GDM1 (cell line): ENCODE measurements at places on chromosomes 12 and 14.
A peak's percentile ranks its signal among the peaks of the same experiment; 100 is the strongest.

- no peak for DNase-seq
Observed at GRCh38 chr12:123260081-123260480, 11.6 kb downstream of the CDK2AP1 start.

GRCh38 chr12:8226355-8226754 is 1.1 kb downstream of the FAM90A1 start:
- DNase-seq, result no peak

- no peak for DNase-seq
Observed at GRCh38 chr12:121538699-121539061, 42.1 kb downstream of the KDM2B start.

DNA sequence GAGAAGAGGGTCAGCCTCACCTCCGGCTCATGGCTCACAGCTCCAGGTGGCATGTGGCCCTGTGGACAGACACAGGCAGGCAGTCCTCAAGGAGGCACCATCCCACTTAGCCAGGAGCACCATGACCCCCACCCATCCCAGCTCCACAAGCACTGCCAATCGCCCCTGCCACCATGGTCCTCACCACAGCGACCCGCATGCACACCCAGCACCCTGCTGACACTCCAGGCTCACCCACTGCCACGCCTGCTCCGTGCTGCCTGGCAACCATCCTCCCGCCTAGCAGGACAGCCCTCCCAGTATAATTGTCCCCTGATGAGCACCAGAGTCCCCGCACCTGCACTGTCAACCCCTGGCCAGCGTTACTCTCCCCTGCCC is 50.9 kb downstream of the TRPV4 start:
- no peak for DNase-seq

GRCh38 chr12:51070004-51070403 is 13.4 kb downstream of the CSRNP2 start:
- no peak for DNase-seq

- DNase-seq, result no peak
Observed at GRCh38 chr12:4997939-4998338, 45.7 kb upstream of the KCNA5 start.

DNA sequence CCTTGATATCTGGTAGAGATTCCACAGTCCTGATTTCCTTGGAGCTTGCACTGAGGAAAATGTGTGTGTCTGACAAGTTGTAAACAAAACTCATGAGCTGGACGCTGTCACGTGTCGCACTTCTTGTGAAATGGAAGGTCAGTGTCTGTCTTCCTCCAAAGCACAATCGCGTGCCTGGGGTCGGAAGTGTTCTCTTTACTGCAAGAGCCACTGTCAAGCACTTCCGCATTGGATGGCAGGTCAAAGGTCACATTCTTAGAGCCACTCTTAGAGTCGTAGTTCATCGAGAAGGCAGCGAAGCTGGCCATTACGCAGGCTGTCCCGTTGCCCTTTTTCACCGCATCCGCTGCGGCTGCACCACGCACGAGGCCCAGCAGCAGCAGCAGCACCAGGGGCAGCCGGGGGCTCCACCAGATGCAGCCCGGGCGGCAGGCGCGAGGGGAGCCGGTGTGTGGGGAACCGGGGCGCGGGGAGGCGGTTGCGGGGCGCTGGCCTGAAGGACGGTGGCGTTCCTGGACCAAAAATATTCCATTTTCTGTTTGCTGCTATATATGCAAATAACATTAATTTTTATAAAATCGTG is 45.0 kb downstream of the LRTM2 start:
- no peak for DNase-seq

GRCh38 chr12:45987340-45987727 is 3.0 kb downstream of the SCAF11 start:
- no peak for DNase-seq

DNA sequence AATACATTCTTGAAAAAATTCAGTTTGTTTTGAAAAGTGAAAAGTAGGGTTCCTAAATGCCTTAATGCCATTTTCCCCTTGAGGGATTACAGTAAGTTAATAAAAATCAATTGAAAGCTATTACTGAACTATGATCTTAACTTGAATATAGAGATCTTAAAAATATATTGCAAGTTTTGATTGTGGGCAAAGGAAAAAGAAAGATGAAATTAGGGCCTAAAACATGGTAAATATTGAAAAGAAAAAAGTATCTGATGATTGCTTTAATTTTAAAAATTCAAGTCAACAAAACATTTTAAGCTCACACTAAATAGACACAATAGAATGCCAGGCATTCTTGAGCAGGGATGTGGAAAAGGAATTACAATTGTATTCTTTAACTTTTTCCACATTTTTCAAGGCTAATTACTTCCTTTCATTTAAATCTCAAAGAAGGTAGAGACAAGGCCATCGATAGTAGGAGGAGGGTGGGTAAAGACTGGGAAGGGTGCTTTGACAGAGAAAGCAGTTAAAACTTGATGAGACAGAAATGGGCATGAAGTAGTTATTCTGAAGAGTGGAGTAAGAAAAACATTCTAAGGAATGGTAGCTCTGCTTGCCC is 294.4 kb downstream of the NELL2 start:
- no peak for DNase-seq

DNA sequence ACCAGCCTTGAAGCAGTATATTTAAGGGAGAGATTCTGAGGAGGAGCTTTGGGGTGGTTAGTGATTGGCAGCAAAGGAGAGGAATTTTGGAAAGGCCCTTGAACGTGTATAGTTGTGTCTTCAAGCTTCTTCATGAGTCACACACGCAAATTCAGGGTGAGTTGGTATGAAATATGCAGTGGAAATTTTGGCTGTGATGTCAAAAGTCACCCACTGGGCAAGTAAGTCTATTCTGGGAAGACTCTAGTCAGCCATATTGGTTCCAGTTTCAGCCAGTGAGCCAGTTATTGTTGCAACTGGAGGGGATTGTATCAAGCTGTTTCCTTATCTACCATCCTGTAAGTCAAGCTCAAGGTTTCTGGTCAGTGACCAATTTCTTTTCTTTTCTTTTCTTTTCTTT is 32.0 kb upstream of the VASH1 start:
- DNase-seq, result no peak

- DNase-seq, result no peak
Observed at GRCh38 chr14:64303471-64303917, 9.3 kb upstream of the ESR2 start.

- no peak for DNase-seq
Observed at GRCh38 chr12:94663702-94664101, 13.3 kb upstream of the TMCC3 start.

- no peak for DNase-seq
Observed at GRCh38 chr14:57822081-57822480, 43.8 kb downstream of the SLC35F4 start.

GRCh38 chr14:102408724-102409123 is 46.0 kb downstream of the TECPR2 start:
- no peak for DNase-seq

DNA sequence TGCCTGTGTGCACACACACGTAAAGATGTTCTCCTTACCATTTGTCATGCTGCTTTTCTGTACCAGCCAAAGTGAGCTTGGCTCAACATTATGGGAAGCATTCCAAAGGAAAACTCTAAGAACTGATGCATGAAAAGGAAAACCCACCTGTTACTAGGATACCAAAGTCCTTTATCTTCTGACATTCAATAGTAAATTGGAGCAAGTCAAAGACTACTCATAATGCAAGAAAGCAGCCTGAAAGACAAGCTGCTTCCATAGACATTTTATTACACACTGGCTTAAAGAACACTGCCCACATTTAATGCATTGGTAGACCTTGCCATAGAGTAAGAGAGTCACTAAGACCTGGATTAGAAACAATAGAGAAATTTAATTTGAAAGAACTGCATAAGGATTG is 159.0 kb downstream of the LRIG3 start:
- DNase-seq, result no peak

GRCh38 chr12:57803319-57803893 is 15.1 kb downstream of the AVIL start:
- DNase-seq, result no peak

GRCh38 chr14:54901380-54902142 is 1.1 kb downstream of the GCH1 start:
- DNase-seq, result no peak

- DNase-seq, result peak; percentile 24
Observed at GRCh38 chr14:105067140-105067968, 2.1 kb upstream of the GPR132 start.

DNA sequence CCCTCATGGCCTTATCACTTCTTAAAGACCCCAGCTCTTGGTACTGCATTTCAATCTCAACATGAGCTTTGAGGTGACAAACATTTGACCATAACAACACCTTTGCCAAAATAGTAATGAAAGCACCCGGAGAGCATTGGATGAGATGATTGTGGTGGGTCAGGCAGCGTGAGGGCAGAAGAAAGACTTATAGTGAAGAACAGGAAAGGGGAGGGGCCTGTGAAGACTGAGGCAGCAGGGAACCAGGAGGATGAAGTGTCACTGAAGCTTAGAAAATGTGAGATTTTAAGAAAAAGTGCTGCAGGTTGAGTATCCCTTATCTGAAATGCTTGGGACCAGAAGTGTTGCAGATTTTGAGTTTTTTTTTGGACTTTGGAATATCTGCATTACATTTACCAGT is 86.3 kb downstream of the EMP1 start:
- no peak for DNase-seq

DNA sequence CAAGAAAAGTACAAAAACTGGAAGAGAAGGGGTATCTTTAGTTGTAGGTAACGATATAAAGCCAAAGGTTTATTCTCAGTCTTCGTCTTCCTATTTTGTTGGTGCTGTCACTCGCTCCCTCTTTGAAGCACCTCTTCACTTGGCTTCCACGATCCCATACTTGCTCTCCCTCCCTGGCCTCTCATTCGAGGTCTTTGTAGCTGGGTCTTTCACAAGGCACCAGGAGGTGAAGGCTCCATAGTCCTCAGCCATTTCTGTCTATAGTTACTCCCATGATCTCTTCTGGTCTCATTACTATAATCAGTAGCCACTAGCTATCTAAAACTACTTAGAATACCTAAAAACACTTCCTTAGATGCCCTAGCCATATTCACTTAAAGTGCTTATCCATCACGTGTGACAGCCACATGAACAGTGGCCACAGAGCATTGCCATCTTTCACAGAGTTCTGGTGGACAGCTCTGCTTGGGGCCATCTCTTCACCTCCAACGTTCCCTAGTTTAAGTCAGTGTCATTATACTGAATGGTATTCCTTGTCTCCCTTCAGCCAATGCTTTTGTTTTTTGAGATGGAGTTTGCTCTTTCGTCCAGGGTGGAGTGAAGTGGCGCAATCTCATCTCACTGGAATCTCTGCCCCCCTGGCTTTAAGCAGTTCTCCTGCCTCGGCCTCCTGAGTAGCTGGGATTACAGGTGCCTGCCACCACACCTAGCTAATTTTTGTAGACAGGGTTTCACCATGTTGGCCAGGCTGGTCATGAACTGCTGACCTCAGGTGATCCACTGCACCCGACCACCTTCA is 57.1 kb downstream of the ATP2A2 start:
- no peak for DNase-seq

GRCh38 chr14:32226056-32226455 is 23.0 kb upstream of the RNU6-8 start:
- no peak for DNase-seq

DNA sequence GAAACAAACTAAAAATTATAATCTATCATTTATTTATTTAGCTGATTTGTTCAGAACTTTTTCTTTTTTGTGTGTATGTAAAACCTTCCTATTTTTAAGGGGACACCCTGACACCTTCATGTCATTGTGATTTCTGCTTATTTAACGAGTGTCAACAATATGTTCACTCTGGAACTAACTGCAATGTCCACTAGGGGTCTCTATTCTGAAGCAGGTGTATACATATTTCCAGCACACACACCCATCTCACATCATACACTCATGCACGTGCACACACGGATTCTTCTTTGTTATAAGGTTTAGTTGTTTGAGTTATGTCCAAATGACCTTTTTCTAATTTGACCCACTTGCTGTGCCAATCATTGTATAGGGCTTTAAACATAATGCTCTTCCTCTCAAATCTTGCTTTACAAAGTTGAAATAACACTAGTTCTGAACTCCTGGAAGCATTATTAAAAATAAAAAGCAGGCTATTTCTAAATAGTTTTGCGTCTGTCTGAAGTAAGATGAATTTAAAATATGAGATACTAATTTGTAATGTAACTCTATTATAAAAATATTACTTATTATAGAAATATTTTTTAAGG is 15.5 kb downstream of the E2F7 start:
- DNase-seq, result peak; percentile 31

GRCh38 chr12:84913129-84913515 is 523 bp upstream of the SLC6A15 start:
- no peak for DNase-seq

DNA sequence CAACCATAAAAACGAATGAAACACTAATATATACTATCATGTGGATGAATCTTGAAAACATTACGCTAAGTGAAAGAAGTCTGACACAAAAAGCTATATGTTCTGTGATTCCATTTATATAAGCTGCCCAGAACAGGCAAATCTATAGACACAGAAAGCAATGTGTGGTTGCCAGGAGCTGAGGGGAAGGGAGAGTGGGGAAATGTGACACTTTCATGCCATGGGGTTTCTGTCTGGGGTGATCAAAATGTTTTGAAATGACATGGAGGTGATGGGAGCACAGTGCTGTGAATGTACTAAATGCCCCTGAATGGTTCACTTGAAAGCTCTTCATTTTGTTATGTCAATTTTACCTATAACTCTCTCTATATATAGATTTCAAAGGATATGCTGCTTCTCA is 30.1 kb downstream of the ATG14 start:
- no peak for DNase-seq

- DNase-seq, result no peak
Observed at GRCh38 chr12:14995583-14996425, 23.0 kb downstream of the PDE6H start.

DNA sequence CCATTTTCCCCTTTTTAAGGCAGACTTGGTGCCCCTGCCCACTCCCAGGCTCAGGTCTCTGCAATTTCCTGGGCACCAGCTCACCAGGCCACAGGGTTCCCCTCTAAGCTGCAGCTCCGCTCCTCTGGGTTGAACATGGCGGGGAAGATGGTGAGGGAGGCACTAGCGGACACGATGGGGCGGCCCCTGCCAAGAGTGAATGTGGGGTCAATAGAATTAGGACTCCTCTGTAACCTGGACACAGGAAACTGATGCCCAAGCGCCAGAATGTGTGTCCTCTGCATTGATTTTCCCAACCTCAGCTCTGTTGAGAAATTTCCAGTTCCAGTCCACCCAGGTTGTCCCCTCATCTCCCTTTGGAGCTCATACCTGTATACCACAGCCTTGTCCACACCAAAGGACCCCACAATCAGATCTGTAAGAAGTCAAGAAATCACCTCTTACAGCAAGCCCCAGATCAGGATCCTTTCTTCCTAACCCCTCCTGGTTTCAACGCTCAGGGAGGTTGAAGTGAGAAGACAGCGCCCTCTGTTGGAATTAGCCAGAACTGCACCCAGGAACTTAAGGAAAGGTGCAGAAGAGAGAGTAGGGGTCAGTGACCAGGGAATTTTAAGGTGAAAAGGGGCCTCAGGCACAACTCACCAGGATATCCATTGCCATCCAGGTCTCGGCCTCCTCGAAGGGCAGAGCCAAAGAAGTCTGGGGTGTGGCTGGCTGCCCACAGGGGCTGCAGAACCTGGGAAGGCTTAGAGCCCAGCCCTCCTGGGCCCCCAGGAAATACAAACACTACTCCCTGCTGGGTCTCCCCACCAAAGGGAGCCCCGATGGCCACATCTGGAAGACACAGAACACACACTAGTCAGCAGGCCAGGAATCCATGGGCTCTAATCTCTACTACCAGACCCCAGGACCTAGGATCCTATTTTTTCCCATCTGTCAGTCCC is 14.7 kb downstream of the ITGA5 start:
- peak; percentile 28 for DNase-seq
